ENCODE measurements at places on chromosomes 7 and 10.

GRCh38 chr7:77980087-77980713 lies 181.6 kb downstream of the PHTF2 start:
- DNase-seq = no peak

DNA sequence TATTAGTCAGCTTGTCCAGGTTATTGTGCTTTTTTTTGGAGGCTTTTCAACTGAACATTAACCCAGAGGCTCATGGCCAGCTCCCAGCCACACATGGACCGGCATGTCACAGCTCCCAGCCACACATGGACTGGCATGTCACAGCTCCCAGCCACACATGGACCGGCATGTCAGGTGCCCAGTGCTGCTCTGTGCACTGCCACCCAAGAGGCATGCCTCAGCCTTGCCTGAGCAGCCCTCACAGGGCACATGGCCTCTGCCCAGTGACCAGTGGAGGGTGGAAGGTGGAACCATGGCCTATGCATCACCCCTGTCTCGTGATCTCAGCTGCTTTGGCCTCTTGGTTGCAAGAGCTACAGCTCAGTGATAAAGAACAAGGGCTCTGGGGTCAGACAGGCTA lies 119.8 kb downstream of the OAT start:
- no peak for DNase-seq

- no peak for DNase-seq
Measured at GRCh38 chr7:29278337-29279069, 83.9 kb downstream of the CHN2 start.

DNA sequence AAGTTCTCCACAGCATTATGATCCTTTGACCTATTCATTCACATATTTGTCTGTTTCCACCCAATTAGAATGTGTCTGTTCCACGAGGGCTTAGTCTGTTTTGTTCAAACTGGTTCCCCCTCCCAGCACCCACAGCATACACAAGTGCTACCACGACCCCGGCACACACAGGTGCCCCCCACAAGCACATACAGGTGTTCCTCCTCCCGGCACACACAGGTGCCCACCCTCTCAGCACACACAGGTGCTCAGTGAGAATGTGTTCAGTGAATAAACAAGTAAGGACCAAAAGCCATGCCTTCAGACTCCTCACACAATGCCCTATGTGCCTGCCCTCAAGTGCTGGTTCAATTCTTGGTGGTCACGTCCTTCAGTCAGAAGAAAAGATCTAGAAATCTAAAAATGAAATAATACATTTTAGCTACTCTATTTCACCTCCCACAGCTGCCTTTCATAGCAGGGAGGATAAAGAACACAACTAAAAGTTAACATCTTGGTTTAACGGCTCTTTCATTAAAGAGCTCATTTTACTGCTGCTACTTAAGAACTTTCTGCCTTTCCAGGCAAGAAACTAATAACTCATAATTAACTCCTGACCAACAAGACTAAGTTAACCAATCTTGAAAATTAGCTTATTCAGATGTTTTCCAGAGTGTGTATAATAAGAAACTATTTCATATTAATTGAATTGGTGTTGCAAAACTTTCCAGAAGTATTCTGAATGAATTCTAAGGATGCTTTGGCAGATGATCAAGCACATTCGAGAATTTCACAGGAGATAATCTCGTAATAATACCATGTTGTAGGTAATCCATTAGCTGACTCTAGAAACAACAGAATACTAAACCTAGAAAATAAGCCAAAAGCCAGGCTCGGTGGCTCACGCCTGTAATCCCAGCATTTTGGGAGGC lies 2.3 kb downstream of the DNMBP start:
- no peak for DNase-seq

DNA sequence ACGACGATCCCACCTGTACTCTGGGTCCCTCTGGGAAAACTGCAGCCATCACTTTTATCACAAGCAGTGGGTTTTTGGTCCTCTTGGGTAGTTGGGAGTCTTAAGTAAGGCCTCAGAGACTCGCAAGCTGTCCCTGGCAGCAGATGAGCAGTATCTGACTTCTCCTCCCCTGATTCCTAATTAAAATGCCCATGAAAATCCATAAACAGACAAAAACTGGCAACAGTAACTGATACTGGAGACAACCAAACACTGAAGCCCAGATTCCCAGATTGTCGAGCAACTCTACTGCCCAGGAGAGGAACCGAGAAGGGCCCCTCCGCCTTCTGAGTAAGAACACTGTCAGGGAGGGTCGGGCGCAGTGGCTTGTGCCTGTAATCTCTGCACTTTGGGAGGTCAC lies 333.8 kb downstream of the CALN1 start:
- DNase-seq = no peak

DNA sequence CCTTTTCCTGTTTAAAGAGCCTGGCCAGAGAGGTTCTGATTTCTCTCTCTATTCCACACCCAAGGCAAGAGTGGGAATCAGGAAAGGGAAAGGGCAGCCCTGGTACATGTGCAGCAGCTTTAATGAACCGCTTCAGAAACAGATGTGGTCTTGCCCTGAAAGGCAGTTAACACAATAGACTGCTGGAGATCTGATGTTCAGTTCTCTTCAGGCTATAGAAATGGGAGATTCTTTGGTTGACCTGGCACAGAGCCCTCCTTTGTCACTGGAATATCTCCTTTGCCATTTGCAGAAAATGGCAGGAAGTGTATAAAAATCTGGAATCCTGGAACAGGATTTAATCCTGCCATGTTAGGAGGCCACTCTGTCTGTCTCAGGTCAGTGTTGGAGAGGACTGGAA lies 36.3 kb upstream of the EXOC6 start:
- DNase-seq = no peak

GRCh38 chr7:71488308-71488707 lies 356.4 kb downstream of the GALNT17 start:
- no peak for DNase-seq

- no peak for DNase-seq
Measured at GRCh38 chr7:117960351-117960750, 87.1 kb upstream of the CTTNBP2 start.

GRCh38 chr7:137343281-137343841 lies at the start of gene PTN:
TSS of gene PTN (minus strand) at chr7:137343733. CDS start at chr7:137254973, 88,760 bp downstream.
- no peak for DNase-seq

DNA sequence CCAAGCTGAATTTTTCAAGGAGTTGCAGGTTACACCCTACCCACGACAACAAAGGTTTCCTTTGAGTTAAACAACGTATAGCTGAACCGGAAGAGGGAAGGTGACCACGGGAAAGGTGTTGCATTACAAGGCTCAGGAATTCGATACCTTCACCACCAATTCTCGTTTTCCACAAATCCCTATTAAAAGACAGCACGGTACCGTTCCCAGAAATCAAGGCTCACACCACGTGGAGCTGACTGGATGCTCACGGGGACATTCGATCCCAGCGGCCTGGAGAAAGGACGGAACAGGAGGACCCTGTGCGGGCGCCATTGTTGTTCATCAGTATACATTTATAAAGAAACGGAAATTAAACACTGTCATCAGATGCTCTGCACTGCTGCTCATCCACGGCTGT lies 56.4 kb downstream of the CTBP2 start:
- no peak for DNase-seq

DNA sequence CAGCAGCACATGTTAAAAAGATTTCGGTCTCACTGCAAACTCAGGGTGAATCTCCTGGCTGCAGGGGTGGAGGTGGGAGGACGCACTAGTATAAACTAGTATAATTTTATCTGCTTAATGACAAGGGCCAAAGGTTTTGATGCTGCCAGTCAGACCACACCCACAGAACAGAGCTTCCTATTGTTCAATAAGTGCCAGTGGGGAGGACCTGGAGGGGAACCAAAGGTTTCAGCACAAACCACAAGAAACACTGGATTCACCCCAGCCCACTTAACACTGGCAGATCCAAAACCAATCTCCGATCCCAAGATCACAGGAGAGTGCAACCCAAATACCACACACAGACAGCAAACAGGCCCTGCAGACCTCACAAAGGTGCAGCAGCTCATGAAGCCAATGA lies 6.6 kb downstream of the VOPP1 start:
- DNase-seq = no peak

- DNase-seq = no peak
Measured at GRCh38 chr7:38702002-38702535, 70.9 kb upstream of the AMPH start.

DNA sequence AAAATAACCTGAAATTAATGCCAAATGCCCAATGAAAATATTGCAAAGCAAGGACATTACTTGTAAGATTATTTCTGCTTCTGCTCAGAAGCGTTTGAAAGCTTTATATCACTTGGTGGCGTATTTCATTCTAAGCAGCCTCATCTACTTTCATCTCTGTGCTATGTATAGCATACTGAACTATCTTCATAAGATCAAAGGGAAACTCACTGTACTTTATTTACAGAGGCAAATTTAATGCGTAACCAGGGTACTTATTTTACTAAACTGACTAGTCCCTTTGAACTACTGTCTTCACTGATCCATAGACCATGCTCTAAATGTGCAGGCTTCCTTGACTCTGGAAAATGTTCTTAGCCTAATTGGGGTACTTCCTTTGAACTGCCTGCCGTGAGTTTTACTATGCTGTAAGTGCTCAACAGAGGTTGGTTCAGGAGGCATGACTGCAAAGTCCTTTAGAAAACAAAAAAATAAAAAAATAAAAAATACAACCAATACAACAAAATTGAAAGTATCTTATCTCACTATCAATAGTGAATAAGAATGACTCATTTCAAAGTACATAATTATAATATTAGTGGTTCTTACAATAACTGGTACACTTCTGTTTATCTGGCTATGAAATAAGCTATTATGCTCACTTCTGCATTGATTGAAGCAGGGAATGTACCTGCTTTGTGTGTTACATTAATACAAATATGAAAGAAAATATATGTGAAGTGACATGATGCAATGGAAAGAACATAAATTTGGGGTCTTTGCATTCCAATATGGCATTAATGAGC lies 41.0 kb upstream of the TSPAN12 start:
- DNase-seq = no peak

DNA sequence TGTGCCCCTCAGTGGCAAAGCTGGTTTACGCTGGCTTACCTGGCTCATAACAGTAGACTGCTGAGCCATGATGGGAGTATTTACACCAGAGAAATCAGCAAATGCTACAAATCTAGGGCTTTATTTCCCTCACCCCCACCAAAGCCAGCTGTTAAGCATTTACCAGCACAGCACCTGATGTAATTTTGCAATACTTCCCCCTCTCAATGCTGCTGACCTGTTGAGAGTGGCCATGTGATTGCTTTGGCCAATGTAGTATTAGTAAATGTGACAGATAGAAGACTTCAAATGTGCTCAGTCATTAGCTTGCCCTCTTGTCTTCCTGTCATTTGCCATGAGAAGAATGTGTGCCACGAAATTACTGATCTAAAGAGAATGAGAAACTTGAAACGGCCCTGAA lies 46.6 kb downstream of the HERPUD2 start:
- no peak for DNase-seq

- no peak for DNase-seq
Measured at GRCh38 chr10:4867520-4868356, 41.7 kb downstream of the AKR1E2 start.

- peak; percentile 33 for DNase-seq
Measured at GRCh38 chr7:140262242-140262903, 85.6 kb upstream of the KDM7A start.

DNA sequence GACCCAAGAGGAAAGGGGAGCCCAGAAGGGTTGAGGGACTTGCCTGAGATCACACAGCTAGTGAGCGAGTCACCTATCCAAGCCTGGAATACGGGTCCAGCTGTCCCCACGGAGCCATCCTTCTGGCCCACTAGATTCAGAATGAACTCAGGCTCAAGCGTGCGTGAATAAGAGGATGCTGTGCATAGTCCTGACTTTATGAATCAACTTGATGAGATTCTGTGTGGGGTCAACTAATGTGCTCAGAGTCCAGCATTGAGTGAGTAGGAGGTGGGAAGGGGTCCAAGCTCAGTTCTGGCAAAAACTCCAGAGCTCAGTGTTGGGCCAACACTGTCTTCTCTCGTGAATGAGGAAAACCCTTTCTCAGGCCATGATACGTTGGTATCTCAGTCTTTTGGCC lies 41.4 kb downstream of the CAMK1D start:
- no peak for DNase-seq

DNA sequence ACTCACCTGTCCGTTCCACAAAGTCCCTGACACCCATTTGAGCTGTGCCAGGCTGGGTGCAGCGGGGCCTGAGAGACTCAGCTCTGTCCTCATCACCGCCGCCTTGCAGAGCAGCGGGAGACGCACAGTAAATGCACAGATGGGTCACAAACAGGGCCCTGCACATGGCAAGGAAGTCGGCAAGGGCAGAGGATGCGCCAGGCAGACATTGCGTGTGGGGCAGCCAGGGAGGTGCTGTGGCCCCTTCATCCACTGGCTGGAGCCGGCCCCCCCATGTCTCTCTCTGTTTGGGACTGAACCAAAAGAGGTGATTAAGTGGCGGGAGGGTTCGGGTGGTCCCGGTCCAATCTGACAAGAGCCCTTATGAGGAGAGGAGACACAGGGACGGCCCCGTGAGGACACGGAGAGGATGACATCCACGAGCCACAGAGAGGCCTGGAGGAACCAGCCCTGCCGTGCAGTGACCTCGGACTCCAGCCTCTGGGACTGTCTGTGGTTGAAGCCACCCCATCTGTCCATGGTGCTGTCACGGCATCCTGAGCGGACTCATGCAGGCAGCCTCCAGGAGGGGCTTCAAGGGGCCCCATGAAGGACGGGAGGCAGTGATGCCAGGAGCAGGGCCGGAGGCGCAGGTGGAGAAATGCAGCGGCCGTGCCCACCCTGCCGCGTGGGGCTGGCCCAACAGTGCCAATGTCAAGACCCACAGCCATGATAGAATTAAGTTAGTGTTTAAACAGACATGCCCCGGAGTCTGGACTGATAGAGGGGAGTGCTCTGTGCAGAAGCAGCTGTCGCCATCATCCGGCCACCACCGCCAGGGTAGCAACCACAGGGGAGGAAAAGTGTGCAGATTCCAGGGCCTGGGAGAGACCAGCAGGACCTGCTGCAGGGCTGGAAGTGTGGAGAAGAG lies 28.4 kb upstream of the FOXL3 start:
- no peak for DNase-seq

DNA sequence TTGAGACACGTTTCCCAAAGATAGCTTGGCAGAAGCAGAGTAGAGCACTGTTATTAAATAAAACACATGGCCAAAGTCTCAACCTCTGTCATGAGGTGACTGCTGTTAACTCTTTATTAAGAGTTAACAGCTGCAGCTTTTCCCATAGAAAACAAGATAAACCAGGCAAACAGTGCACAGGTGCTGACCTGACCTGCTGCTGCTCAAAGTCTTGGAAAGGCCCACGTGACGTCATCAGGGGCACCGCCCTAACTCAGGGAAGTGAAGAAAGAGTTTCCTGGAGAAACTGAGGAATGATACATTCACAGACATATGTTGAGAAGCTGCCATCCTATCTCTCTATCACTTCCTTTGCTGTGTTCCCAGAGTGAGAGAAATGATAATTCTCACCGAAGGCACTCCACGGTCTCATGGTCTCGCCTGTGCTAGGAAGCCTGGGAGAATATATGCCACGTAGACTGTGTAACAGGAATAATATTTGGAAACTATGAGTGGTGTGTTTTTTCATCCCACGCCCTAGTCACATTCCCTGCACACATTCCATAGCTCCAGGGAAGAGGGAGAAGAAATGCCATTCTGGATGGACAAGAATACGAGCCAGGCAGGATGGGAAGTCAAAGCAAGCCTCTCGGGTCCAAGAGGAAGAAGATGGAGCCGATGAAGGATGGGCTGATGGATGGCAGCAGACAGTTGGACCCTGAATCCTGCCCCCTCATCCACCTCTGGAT lies 146.2 kb upstream of the NFE2L3 start:
- no peak for DNase-seq
